Immature natural killer cell (primary cell): ENCODE measurements at places on chromosomes 13 and 19.

GRCh38 chr19:13844130-13844631 is 32.8 kb upstream of the NANOS3 start:
- DNase-seq: no peak

- no peak for DNase-seq
Measured at GRCh38 chr13:40158218-40158617, 502.8 kb downstream of the COG6 start.

GRCh38 chr19:6470173-6470572 is 6.1 kb downstream of the CRB3 start:
- no peak for DNase-seq

DNA sequence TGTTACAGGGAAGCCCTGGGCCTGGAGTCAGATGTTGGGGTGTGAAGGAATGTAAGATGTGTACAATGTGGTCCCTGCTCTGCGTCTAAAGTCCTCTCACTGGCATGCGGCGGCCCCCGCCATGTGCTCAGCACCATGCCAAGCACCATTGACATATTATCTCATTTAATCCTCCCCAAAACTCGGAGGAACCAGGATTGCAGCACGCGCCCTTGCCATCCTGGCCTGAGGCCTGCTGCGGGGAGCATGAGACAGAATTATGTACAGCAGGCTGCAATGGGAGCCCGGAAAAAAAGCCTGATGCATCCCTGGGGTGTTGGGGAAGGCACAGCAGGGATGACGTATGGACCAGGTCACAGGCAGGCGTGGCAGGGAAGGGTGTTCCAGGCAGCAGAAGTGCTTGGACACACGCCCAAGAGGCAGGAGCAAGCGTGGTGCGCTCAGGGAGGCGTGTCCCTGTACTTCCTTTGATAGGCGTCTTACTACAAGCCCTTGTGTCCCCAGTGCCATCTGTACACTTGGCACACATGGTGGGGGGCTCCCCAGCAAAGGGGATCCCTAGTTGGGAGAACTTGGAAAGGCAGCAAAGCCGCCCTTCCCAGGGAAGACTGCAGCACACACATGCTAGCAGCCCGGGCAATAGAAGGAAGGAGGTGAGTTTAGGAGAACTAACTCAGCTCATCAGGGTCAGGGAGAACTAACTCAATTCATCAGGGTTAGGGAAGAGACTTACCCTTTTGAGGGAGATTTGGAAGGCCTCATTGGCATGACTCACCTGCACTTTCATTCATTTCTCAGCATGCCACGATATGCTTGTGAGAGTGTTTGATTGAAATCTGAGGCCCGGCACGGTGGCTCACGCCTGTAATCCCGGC is 3.4 kb downstream of the EVI5L start:
- DNase-seq: no peak

GRCh38 chr13:51921790-51922740 is 60.3 kb downstream of the CCDC70 start:
- no peak for DNase-seq

DNA sequence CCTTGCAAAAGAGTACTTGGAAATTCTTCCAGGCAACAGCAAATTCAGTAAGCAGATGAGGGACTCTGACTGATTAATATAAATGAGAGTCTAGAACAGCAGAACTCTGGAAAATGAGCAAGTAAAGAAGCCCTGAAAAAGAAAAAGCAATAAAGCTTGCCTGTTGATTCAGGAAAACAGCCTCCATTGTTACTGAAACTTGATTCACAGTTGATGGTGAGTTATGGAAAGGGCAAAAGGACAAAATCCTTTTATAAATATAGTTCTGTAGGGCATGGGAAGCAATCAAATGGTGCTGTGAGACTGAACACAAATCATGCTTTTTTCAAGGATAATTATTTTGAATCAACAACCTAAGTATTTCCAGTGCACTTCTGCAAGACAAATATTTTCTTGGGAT is 67.7 kb downstream of the IRS2 start:
- no peak for DNase-seq

- no peak for DNase-seq
Measured at GRCh38 chr13:97429681-97430081, 4.3 kb upstream of the RAP2A start.

- DNase-seq: no peak
Measured at GRCh38 chr19:10378124-10378523, 2.2 kb downstream of the TYK2 start.

DNA sequence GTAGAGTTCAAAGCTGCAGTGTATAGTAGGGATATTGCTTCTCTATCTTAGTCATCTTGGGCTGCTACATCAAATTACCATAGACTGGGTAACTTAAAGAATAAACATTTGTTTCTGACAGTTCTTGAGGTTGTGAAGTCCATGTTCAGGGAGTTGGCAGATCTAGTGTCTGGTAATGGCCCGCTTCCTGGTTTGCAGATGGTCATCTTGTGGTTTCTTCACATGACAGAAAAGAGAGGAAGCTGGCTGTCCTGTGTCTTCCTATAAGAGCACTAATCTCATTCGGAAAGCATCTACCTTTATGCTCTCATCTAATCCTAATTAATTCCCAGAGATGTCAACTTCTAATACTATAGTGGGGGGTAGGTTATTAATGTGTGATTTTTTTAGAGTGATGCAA is 6.2 kb downstream of the ZNF763 start:
- DNase-seq: no peak
